ENCODE measurements at places on chromosomes 2 and 18.

GRCh38 chr2:238285653-238286082 is 2.7 kb downstream of the PER2 start:
- no peak for DNase-seq

DNA sequence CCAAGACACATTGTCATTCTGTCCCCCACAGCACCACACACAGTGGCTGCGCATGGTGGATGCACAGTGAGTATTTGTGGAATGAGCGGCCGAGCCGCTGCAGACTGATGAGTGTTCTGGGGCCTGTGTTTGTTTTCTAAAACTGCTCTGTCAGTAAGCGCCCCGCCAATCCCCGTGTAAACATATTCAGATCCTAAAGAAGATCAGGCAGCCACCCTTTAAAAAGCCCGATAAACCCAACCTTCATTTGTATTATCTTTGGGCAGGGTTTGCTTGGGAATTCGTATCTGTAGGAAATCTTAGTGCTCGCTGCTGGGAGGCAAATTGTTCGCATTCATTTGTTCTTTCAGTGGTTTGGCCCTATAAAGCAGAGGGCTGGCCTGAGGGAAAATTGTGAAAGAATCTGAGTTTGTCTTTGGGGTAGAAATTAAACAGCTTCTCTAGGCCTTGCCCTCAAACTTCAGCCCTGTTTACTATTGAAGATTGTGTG is 68.6 kb downstream of the TGOLN2 start:
- DNase-seq, result no peak

DNA sequence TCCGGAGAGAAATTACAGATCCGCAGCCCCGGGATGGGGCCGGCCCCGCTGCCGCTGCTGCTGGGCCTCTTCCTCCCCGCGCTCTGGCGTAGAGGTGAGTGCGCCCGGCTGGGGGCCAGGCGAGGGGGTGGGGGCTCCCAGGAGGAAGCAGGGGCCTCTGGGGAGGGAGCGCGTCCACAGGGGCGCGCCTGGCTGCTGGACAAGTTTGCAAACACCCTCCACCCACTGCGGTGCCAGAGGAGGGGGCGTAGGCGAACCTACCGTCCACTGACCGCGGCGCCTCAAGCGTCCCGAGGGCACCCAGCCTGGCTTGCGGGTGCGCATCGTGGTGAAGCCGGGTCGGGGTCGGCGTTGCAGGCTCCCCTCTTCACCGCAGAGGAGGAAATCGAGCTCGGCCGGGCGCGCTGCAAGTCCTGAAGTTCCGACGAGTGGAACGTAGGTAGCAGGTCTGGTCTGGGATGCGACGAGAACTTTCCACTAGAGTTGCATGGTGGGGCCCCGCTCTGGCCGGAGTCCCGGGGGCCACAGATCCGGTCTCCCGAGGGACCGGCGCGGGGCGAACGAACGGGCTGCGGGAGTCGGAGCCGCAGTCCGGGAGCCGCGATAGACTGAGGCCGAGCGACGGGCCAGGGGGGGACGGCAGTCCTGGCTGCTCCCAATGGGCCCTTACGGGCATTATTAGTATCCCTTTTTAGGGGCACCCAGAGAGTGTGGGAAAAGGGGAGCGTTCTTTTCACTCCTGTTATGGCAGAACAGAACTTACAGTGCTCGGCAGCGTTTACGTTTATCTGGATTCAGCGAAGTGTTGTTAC is 502 bp downstream of the MERTK start:
- peak; percentile 31 for DNase-seq

DNA sequence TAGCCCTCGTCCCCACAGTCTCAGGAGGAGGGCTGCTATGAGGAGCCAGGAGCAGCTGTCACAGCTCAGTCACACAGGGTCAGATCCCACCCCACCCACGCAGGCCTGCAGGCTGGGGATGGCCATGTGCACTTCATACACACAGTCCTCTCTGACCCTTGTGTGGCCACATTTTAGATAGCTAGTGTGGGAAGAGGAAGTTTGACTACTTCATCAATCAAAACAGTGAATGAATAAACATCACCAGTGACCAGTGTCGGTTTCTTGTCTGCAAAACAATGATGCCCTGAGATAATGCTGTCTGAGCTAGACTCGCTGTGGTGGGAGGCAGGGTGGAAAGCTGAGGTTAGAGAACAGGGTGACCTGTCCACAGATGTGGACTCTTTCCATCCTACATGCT is 107.1 kb downstream of the PIEZO2 start:
- DNase-seq, result no peak

- no peak for DNase-seq
Measured at GRCh38 chr2:66201242-66201641, 233.7 kb upstream of the MEIS1 start.

DNA sequence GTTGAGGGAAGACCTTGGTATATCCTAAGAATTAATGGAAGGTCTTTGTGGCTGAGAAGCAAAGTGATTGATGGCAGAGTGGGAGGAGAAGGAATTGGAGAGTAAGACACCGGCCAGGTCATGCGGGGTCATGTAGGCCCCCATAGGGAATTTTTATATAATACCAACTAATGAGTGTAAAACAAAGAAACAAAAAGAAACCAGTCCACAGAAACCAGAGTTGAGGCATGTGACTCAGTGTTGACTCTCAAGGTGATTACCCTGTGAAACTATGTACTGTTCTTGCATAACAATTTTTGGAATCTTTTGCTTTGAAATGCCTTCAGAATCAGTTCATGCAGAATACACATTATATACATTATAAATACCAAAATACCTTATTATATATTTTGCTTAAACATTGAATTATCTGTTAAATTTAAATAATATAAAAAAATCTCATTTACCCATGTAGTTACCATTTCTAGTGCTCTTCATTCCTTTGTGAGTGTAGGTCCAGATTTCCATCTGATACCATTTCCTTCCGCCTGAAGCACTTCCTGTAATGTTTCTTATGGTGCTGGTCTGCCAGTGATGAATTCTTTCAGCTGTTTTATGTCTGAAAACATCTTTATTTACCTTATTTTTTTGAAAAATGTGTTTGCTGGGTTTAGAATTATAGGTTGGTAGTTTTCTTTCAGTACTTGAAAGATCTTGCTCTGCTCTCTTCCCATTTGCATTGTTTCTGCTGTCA is 8.6 kb downstream of the CLIP4 start:
- DNase-seq, result no peak

Measured in MM.1S (cell line).